ENCODE measurements at places on chromosomes 16 and 17.

DNA sequence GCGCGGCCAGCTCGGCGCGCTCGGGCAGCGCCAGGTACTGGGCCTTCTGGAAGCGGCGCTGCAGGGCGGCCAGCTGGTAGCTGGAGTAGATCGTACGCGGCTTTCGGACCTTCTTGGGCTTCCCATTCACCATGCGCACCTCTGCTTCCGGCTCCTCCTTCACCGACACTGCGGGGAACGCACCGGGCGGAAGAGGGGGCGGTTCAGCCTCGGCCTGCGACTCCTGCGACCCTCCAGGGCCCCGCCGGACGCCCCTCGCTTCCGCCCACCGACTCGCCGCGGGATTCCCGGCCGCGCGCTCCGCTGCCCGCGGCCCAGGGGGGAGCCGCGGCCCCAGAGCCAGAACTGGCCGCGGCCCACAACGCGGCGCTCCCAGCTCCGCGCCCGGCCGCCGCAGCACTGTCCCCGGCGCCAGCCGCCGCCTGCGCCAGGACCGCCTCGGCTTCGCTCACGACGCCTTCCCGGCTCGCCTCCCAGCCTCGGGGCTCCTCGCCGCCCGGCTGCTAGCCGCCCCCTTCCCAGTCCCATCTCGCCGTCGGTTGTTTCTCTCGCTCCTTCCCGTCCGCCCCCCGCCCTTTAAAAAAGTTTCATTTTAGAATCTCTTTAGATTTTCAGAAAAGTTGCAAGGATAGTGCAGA, 1.5 kb downstream of the DLX3 start:
- DNase-seq: no peak

DNA sequence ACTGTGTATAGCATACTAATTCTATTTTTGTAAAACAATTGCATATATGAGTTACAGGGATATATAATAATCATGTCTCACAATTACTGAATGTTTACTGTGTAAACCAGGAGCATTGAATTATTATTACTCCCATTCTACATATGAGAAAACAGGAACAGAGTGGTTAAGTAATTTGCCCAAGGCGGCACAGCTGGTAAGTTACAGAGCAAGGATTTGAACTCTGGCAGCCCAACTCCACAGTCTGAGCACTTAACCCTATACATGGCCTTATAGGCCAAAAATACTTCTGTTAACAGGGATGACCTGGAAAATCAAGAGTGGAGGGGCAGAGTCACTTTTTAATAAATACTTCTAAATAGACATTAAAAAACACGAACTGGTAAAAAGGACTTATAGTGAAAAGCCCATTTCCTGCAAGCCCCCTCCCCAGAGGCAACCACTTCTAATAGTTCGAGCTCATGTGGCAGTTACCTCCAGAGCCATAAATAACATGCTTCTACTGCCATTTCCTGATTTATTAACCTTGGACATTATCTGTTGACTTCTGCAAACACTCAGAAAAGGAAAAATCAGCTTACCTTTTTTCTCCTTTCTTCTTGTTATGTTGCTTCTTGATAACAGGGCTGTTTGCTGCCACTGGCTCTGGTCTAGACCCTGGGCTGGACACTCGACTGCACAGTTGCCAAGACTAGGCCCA, 22.1 kb upstream of the ADGRG1 start:
- DNase-seq: no peak

GRCh38 chr16:30011714-30012504, 1.1 kb upstream of the DOC2A start:
- no peak for DNase-seq

GRCh38 chr16:54073356-54073755, 213.2 kb downstream of the IRX3 start:
- no peak for DNase-seq
